ENCODE measurements at places on chromosomes 1 and 21.

GRCh38 chr1:43530483-43531106, at the start of gene PTPRF:
TSS of gene PTPRF (plus strand) at chr1:43530883. CDS start at chr1:43545076, 14,193 bp downstream.
- DNase-seq: no peak

DNA sequence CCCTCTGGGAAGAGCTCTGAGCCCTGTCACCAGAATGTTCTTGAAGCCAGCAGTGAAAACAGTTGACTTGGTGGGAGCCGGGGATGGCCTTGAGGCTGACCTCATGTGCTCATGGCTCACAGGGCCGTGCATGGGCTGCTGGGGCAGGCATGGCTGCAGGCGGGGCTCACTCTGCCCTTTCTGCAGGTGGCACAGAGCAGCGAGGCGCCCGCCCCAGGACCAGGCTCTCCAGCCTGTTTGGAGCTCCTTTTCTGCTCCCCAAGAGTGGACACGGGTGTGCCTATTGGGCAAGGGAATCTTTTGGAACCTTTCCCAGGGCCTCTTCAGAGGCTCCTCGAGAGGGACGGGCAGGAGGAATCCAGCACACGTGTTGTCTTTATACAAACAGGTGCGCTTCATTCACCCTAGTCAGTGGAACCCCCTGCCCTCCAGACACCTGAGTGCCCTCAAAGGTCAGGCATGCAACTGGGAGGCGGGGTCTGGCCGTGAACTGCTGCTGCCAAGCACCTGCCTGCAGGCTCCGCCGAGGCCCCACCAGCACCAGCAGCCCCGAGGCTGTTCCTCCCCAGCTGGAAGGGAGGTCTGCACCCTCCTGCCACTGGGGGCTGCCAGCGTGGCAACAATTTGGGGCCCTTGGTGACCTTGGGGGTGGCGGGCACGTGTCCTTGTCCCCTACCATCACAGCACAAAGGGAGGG, 2.6 kb upstream of the TTC34 start:
- DNase-seq: no peak

DNA sequence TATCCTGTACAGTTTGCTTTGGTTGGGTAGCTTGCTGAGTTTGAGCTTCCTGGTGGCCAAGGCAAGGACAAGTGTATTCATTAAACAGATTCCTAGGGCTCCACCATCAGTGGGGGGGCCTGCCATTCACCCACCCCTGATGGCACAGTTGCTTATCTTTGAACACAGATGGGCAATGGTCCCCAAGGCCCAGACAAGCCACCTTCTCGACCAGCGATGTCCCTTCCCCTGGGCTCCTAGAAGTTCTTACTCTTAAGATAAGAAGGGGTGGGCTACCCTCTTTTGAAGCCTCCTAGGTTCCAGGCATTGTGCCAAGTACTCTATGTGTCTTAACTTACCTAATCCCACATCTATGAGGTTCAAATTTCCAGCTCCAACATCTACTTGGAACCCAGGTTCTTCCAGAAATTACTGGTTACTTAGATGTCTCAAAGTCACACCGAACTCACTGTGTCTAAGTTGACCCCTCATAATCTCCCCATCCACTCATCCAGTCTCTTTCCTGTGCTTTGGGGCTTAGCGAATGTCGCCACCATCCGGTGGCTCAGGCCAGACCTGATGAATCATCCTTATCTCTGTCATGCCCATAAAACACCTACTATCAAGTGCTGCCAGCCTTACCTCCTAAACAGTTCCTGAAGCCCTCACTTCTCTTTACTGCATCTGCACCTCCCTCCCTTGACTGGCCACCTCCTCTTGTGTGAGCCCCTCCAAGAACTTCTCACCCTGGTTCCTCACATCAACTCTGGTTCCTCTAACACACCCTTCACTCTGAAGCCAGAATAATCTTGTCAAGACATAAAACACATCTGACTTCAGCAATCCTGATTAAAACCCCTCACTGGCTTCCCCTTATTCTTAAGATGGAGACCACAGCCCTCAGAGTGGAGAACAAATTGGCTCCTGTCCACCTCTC, 50.1 kb downstream of the KLHDC7A start:
- DNase-seq: no peak

DNA sequence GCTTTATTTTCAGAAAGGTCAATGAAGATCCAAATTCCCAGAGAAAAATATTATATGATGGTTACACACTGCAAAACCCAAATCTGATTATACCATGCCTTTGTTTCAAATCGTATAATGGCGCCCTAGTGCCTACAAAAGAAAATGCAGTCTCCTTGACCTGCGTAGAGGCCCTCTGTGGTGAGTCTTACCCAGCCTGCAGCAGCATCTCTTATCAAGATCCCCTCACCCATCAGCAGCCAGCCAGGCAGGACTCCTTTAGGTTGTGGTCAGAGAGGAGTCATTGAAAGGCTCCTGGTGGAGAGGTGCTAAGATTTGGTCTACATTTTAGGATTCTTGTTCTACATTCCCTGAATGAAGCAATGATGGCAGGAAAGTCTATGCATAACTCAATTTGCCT, 23.7 kb upstream of the DAB1 start:
- DNase-seq: no peak

- no peak for DNase-seq
Observed at GRCh38 chr1:209873067-209873799, 45.5 kb downstream of the UTP25 start.
